Neural crest cell (in vitro differentiated cells): ENCODE measurements at places on chromosomes 16 and 17. TPM values are rescaled to one million over a fixed set of nuclear protein-coding genes. Genes with fewer than 3 reads are reported as not detected.

The TNFRSF17 gene
- total RNA-seq, result not detected in 2 replicates

The CSH2 gene
- total RNA-seq, result not detected in 2 replicates

The CA10 gene
- total RNA-seq, result not detected in 2 replicates

The SLC5A10 gene
- not detected in 2 replicates for total RNA-seq

The MYADML2 gene
- 0.11 TPM in 1 of 2 replicates, not detected in the other for total RNA-seq

The CSNK2A2 gene
- total RNA-seq, result 116 and 118 TPM in 2 replicates

The SBK1 gene
- total RNA-seq, result 79.0 and 79.3 TPM in 2 replicates

The MAP2K3 gene
- total RNA-seq, result 19.4 and 20.3 TPM in 2 replicates

The C16orf96 gene
- 0.30 and 0.32 TPM in 2 replicates for total RNA-seq

DNA sequence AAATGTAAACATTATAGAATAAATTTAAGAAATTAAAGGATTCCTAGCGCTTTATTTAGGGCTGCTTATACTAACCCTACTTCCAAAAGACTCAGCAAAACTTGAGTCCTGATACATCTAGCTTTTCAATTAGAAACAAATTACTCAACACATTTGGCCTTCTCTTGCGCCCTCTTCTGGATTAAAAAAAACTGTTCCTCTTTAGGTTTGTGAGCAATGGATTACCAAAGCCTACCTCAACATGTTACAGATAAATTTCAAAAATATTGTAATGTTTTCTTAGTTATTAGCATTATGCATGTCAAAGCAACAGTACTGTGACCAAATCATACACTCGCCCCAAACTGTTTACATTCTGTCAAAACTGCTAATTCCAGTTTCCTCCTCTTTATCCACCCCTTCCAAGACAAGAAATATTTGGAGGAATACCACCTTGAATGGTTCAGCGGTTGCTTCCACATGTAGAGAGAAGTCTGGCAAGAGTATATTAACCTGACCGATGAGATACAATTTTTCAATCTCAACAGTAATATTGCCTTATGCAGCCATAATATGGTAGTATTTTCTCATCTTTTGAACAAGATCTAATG, 2.7 kb downstream of the NUFIP2 start:
- no peak overlapping the region for H3K27ac ChIP-seq
- H3K36me3 ChIP-seq, result peaks cover 19% of the 10 kb centered on the region
- DNase-seq, result peak; percentile 14
- peak overlapping the region; percentile 98 for H3K4me3 ChIP-seq

DNA sequence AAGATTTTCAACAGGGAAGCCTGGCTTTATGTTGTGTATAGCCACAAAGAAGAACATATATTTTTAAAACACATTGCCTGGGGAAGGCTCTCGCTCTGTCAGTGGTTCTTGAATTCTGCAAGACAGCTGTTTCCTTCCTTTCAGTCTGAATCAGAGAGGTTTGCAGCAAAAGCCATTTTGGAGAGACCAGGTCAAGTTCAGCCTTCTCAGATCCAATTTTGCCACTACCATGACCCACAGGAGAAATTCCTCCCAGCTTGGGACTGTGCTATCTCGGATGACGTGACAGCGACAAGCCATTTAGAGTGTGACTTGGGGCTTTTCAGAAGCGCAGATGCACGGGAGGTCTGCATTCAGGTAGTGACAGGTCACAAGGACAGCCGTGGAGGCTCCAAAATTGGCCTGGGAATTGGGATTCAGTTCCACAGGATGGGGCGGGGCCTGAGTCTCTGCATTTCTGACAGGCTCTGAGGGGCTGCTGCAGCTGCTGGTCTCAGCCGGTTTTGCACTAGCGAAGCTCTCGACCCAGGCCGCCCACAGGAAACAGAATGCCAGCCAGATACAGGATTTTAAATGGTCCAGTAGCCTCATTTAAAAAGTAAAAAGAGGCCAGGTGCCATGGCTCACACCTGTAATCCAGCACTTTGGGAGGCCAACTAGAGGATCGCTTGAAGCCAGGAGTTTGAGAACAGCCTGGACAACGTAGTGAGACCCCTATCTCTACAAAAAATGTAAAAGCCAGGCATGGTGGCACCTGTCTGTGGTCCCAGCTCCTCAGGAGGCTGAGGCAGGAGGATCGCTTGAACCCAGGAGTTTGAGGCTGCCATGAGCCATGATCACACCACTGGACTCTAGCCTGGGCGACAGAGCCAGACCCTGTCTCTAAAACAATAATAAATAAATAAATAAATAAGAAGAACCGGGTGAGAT, 196.6 kb upstream of the CIBAR2 start:
- DNase-seq, result no peak
- no peak overlapping the region for H3K27ac ChIP-seq
- H3K27me3 ChIP-seq, result peaks cover 67% of the 10 kb centered on the region
- H3K36me3 ChIP-seq, result no peaks in the 10 kb centered on the region

- H3K27ac ChIP-seq, result no peak overlapping the region
- peaks cover 13% of the 10 kb centered on the region for H3K4me1 ChIP-seq
- H3K36me3 ChIP-seq, result no peaks in the 10 kb centered on the region
- no peak for DNase-seq
- H3K4me3 ChIP-seq, result no peak overlapping the region
These were observed 16.7 kb upstream of the GNG13 start for GRCh38 chr16:817001-817906.

DNA sequence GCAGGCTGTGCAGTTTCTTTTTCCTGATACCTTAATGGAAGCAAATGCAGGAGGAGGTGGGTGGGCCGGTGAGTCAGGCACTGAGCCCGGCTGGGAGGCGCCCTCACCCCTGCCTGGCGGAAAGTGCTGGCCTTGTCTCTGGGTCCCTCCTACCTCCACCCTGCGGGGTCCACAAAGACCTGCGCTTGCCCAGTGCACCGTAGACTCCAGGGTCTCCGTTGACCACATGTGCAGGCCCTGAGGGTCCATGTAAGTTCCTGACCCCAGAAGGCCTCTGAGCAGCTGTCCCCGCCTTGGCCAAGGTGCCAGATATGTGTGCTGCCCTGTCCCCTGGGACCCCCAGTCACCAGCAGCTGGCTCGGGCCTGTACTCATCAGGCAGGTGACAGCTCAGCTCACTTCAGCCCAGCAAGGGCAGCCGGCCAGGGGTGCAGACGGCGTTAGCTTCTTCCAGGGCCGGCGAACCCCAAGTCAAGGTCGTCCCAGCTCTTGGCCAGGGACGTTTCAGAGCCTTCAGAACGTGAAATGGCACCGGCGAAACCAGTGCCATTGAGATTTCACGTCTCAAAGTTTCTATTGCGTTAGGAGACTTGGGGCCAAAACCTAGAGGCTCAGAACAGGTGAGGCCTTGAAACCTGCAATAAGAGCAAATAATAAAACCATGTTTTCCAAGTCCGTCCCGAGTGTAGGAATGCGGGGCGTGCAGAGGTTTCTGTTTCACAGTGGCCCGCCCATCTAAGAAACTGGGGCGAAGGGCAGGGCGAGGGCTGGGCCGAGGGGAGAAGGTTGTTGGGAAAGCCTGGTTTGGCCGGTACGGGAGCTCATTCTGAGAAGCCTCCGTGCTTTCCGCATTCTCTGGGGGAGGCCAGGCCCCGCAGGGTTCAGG, 12.1 kb downstream of the METRNL start:
- H3K4me3 ChIP-seq, result no peak overlapping the region
- no peaks in the 10 kb centered on the region for H3K27me3 ChIP-seq
- DNase-seq, result no peak
- H3K4me1 ChIP-seq, result no peaks in the 10 kb centered on the region

GRCh38 chr17:37494971-37495370, 5.3 kb downstream of the DUSP14 start:
- H3K4me1 ChIP-seq, result peaks cover 50% of the 10 kb centered on the region
- no peaks in the 10 kb centered on the region for H3K36me3 ChIP-seq
- H3K27ac ChIP-seq, result peak overlapping the region; percentile 50
- no peak for DNase-seq
- H3K27me3 ChIP-seq, result peaks cover 2% of the 10 kb centered on the region

GRCh38 chr16:86700046-86700945, 121.9 kb downstream of the FOXL1 start:
- peaks cover 3% of the 10 kb centered on the region for H3K27me3 ChIP-seq
- H3K4me1 ChIP-seq, result no peaks in the 10 kb centered on the region
- DNase-seq, result no peak
- H3K36me3 ChIP-seq, result no peaks in the 10 kb centered on the region
- no peak overlapping the region for H3K27ac ChIP-seq
- no peak overlapping the region for H3K4me3 ChIP-seq

GRCh38 chr17:68572138-68572842, 28.9 kb downstream of the FAM20A start:
- H3K4me1 ChIP-seq, result no peaks in the 10 kb centered on the region
- H3K27me3 ChIP-seq, result no peaks in the 10 kb centered on the region
- DNase-seq, result no peak
- no peak overlapping the region for H3K4me3 ChIP-seq
- H3K27ac ChIP-seq, result peak overlapping the region; percentile 19

GRCh38 chr17:17484451-17484899, 7.7 kb downstream of the MED9 start:
- no peak overlapping the region for H3K4me3 ChIP-seq
- DNase-seq, result no peak
- no peak overlapping the region for H3K27ac ChIP-seq
- peaks cover 25% of the 10 kb centered on the region for H3K36me3 ChIP-seq
- no peaks in the 10 kb centered on the region for H3K27me3 ChIP-seq

DNA sequence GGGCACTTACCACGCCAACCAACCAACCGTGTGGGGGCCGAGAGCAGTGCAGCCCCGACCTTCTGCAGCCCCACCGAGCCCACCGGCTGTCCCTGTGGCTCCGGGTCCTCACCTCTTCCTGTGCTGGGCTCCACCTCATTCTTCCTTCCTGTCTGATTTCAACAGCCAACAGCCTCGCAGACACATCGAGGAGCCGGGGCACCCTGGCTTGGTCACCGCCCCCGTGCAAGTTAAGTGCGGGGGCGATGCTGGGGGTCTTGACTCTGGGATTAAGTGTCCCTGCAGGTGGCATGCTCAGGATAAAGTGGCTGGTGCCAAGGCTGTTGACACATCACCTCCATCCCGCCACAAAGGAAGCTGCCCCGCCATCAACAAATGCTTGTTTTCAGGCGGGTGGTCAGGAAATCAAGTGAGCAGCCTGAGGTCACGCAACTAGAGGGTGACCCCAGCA, at the start of gene NLRC3:
NLRC3 (minus strand) TSS at position 102 of the 451 bp plus-strand sequence. CDS start 12,367 bp downstream, outside the sequence.
- no peak for DNase-seq
- no peak within 1 kb of the TSS for H3K4me3 ChIP-seq
- H3K4me1 ChIP-seq, result peaks cover 13% of the 10 kb centered on the region
- H3K27ac ChIP-seq, result peak within 1 kb of the TSS; percentile 69
- no peaks in the 10 kb centered on the region for H3K27me3 ChIP-seq
- H3K36me3 ChIP-seq, result no peaks in the 10 kb centered on the region

DNA sequence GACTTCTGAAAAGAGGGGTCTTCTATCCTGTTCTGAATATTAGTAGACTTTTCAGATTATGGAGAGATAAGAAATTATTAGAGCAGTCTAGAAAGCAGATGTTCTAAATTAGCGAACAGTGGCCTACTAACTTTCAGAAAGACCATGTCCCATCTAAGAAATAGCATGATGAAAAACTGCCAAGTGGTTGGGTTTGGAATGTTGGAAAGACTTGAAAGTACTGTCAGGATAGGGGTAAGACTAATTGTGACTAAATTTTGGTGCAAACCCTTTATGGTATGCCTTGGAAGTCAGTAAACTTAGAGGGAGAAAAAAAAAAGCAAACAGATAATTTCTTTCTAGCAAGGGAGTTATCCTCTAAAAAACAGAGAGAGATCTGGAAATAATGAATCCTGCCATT, 41.1 kb downstream of the TANGO6 start:
- H3K36me3 ChIP-seq, result peaks cover 7% of the 10 kb centered on the region
- no peak overlapping the region for H3K4me3 ChIP-seq
- no peak for DNase-seq
- H3K4me1 ChIP-seq, result peaks cover 21% of the 10 kb centered on the region
- H3K27ac ChIP-seq, result no peak overlapping the region

DNA sequence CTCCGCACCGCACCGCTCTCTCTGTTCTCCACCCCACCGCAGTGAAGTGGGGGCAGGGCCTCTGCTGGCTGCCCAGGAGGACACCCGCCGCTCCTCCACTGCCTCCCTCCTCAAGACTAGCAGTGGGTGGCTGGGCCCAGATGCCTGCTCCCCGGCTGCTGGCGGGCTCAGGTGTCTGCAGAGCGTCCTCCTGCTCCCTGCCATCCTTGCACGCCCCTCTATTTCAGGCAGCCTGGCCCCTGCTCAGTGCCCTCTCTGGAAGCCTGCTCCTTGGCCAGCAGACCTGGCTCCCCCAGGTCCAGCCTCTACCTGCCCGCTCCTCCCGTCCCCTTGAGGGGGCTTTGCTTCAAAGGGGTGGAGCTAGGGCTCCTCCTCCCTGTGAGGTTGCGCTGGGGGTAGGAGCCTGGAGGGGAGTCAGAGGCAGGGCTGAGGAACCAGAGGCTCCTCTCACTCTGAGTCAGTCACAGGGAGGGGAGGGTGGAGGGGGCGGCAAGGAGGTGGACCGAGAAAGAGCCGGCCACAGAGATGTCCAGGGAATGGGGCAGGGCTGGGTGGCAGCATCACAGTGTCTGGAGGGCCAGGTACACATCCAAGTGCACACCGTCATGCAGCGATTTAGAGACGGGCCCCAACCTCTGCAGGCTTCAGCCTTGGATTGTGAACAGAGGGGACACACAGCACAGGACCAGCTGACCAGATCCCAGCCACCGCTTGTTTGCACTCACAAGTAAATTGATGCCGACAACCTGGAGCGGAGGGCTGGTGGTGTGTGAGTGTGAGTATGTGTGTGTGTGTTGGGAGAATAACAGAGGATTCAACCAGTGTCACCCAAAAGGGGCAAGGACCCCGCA, 9.8 kb upstream of the TMEM92 start:
- no peak for DNase-seq
- H3K36me3 ChIP-seq, result no peaks in the 10 kb centered on the region
- no peak overlapping the region for H3K27ac ChIP-seq
- no peak overlapping the region for H3K4me3 ChIP-seq

DNA sequence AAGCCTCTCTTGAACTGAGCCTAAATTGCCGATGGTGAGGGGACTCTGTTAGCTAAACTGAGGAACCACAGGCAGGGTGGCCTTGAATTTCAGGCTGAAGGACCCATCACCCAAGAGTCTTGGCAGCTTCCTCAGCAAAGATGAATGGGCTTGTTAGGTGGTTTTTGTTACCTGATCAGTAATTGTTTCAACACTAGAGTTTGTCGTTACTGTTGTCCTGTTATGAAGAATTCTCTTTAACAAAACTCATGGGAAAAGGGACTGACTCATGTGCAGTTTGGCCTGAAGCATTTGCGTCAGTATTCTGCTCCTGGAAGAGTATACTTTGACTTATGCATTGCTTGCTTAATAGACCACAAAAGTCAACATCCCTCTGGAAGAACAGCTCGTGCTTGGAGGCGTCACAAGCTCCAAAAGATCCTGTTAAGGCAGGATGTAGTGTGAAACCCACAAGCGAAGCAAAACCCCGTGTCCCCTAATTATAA, 206.0 kb downstream of the IRX3 start:
- peaks cover 7% of the 10 kb centered on the region for H3K4me1 ChIP-seq
- no peak overlapping the region for H3K27ac ChIP-seq
- H3K36me3 ChIP-seq, result peaks cover 2% of the 10 kb centered on the region
- H3K4me3 ChIP-seq, result no peak overlapping the region
- no peaks in the 10 kb centered on the region for H3K27me3 ChIP-seq
- DNase-seq, result no peak
